ENCODE measurements at places on chromosomes 3 and 15.

DNA sequence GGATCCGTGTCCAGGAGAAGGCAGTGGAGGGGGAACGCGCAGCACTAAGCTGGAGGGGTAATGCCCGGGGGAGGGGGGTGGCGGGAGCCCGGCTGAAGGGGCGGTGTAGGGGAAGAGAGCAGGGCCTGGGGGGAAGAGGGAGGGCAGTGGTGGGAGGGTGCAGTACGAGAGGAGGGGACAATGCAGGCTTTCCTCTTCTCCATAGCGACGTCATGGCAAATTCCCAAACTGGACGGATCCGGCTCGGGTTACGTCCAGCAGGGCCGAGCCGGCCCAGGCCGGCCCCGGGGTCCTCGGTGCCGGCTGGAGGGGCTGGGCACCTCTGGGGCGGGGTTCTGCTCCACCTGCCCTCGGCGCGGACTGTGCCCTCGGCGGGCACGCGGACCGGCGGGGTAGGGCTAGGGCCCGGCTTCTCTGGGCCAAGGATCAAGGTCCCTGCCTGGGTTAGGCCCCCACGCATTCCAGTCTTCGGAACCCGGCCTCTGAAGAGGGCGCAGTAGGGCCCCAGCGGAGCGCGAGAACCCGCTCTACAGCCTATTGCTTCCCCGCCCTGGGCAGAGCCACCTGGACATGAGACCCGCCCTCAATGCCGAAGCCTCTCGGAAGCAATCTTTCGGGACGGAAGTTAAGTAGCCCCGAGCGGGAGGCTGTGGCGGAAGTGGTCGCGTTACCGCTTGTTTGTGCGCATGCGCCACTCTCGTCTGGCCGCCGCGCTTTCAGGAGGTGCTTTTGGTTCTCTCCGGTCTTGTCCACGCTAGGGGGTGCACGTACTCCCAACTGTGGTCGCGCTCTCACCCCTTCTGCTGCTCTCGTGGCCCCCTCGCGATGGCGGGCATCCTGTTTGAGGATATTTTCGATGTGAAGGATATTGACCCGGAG, 1.4 kb downstream of the POLR2H start:
- DNase-seq, result peak; percentile 96

- DNase-seq, result no peak
Observed at GRCh38 chr3:149199474-149199873, 22.2 kb downstream of the CP start.

DNA sequence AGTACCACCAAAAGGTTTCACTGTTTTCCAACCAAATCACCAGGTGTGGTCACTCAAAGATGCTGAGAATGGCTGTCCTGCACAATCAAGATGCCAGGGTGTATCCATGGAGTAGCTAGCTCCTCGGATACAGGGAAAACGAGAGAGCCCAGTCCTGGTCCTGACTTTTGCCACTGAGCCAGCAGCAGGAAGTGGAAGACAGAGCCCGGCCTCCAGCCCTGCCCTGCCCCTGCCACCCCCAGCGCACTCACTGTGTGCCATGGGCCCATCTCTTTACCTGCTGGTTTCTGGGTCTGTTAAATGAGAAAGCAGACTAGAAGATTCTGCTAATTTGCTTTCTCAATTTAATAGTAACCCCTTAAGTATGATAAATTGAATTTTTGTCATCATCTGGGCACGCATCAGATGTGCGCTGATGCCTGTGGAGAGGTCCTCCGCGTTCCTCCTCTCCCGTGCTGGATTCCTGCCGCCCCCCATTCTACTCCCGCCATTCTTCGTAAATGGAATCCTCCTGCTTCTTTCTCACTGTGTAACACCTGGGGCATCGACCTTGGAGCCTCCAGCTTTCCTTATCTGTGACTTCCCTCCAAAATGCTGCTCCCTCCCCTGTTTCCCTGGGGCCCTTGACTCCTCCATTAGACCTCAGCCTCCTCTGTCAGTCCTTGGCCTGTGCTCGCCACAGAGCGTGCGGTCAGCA, 18.0 kb downstream of the TNFAIP8L3 start:
- no peak for DNase-seq

GRCh38 chr3:61452535-61453090, 108.8 kb upstream of the PTPRG start:
- no peak for DNase-seq

GRCh38 chr3:72255791-72256559, 471.0 kb upstream of the PROK2 start:
- DNase-seq, result no peak

GRCh38 chr3:42036483-42036823, 54.7 kb upstream of the TRAK1 start:
- no peak for DNase-seq

GRCh38 chr3:158837240-158837639, 35.4 kb downstream of the MFSD1 start:
- no peak for DNase-seq

DNA sequence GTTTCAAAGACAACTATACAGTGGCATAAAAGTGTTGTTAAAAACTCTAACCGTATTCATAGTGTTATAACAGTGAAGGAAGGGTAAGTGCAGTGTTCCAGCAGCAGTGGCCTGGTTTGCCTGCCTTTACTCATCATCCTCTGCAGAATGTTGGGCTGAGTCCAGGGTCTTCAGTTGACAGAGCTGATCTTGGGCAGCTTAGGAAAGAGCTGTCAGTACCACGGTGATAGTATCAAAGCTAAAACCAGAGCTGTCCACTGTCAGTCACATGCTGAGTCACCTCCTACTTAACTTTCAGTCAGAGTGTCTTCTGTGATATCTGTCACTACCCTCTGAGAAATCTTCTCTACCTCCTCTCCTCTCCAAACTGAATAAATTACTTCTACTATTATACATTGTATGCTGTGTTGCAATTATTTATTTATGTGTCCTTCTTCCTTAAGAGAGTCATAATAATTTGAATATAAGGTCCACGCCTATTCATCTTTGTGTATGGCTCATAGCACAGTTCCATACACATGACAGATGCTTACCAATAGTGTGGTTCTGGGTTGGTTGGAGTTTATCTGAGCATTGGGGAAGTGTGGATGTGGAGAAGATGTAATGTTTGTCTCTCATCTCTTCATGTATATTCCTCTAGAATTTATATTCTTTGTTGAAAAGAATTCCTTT, 242.1 kb downstream of the ZIC1 start:
- DNase-seq, result no peak

DNA sequence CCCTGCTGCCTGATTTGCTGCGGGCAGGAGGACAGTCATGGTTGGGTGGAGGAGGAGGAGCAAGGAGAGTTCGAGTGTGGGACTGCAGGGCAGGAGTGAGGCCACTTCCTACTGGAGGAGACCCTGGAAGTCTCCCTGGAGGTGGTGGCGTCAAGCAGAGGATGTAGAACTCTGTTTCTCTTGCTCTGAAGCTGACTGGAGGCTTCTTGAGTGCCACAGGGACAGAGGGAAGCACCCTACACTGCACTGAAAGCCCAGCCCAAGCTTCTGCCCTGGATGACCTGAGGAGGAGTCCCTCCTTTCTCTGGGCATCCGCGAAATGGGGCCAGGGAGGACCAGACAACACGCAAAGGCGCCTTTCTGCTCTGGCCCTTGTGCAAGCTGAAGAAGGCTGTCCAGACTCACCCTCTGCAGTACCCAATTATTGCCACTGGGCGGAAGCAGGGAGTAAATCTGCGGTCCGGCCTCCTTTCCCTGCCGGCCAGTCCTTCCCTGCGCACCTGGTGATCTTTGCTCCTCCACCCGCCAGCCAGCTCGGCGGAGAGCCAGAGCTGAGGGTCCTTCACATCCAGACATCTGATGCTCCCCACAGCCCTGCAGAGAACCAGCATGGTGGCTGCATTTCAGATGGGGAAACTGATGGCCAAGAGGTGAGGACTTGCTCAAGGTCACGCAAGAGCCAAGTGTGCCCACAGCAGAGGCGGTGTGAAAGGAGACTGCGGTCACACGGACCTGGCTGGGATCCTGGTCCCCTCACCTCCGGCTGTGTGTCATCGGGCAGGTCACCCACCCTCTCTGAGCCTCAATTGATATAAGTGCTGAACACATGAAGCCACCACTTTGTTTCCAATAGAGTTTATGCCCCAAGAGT, 207.1 kb downstream of the TBC1D2B start:
- DNase-seq, result no peak

DNA sequence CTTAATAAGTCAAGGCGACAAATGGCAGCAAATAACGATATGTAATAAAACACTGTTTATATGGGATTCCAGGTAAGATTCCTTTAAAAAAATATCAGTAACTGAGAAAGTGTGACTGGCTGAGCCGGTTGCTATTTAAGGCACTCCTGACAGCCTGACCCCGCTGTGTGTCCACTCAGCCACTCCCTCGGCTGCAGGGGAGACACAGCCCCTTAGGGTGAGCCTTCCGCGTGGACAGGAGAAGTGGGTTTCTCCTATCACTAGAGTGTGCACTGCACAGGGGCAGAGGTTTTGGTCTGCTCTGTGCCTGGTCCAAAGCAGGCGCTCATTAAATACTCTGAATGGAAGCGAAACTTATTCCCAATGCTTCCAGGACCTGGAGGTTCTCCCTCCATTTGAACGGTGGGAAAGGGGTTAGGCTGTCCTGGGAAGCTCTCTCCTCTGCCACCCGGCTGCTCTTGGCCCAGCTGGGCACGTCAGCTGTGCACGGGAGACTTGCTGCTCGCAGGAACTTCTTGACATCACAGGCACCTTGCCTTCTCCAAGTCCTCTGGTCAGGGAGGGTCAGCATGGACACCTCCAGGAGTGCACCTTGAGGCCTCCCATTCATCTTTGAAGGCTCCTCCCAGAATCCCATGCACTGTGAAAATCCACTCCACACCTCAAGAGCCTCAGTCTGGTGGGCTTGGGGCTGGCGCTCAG, 43.3 kb upstream of the SLCO2A1 start:
- no peak for DNase-seq

DNA sequence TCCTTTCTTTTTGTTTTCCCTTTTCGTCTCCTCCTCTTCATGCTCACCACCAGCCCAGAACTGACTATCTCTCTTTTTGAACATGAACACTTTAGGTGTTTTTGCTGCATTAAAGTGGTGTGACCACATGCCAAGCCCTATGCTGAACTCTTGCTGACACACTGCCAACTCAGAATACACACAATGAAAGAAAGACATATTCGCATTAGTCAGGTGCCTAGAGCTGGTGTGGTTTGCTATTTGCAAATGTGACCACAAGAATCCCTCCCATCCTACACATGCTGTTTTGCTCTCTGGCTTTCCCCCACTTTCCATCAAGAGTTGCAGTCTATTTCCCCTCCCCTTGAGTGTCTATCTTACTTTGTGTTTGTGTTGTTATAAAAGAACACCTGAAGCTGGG, 967.8 kb upstream of the CFAP20DC start:
- DNase-seq, result no peak

GRCh38 chr3:167330993-167331785, 48.9 kb downstream of the ZBBX start:
- DNase-seq, result no peak

DNA sequence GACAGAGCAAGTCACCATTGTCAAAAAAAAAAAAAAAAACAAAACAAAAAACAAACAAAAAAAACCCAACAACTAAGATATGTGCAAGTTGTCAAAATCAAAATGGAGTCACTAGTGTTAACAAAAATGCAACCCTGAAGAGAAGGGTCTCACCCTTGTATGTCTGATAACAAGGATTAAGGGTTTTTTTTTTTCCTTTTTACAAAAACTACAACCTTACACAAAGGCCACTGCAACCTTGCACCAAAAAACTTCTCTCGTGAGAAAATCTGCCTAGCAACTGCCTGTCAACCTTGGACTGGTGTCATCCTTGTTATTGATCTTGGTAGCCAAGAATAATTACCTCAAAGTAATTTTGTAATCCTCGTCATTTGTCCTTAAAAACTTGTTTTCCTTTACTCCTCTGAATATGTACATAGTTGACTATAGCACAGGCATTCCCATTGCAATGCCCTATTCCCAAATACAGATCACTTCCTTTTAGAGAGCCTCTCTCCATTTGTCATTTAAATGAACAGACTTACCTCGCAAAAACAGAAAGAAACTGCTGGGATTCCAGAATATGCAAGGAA, 24.0 kb downstream of the TFRC start:
- DNase-seq, result no peak

- no peak for DNase-seq
Observed at GRCh38 chr3:58572634-58573230, 4.5 kb downstream of the FAM107A start.

GRCh38 chr3:195895078-195895860, 13.1 kb downstream of the TNK2 start:
- no peak for DNase-seq

DNA sequence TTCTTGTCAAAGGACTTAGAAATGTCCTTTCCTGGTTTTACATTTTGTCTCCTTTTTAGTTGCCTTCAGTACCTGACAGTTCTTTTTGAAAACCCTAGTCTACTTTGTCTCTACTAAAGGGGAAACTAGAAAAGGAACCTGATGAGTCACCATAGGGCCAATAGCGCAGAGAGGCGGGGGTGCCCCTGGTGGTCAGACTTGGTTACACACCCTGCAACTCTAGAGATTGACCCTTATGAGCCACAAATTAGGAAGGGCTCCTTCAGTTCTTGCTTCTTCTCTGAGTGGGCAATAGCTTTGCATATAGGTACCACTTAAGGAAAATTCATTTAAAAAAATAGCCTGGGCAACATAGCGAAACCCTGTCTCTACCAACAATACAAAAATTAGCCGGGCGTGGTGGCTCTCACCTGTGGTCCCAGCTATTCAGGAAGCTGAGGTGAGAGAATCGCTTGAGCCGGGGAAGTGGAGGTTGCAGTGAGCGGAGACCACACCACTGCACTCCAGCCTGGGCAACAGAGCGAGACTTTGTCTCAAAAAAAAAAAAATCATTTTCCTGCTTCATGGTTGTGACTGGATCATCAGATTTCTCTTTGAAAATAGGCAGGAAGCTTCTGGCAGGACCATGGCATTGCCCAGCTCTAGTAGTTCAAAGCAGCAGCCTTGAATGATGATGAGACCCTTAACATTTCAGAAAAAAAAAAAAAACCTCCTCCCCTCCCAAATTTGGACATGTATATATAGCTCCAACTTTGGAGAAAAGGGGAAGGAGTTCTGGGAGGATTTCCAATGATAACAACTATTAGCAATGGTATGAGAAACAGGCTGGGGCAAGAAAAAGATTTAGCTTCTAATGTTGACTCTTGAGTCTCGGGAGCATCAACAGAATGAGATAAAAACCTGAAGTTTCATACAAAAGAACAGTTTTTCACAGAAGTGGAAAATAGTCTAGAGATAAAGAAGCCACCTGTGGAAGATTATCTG, 45.2 kb upstream of the RASA2 start:
- peak; percentile 65 for DNase-seq

DNA sequence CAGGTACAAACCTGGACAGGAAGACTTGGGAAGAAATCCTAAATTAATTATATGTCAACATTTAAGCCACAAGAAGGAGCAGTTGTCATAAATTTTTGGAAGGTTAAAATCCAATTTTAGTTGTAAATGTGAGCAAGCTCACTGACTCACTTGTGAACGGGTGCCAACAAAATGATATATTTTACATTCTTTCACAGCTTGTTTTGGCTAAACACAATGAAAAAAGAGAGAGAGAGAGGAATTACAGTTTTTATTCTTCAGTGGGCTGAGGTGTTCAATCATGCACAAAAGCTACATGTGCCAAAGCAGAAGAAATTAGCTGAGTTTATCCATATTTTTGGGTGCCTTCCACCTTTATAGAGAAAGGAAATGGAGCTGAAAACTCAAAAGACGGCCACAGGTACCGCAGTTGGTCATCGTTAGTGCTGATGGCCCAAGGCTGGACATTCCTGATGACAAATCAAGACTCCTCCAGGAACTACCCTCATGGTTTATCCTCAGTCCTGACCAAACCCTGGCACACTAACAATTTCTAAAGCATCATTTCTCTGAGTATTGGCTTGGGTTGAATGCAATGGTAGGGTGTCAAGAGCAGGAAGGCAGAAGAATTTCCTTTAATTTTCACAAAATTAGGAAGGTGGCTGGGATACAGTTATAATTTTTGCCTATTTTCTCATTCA, 37.6 kb upstream of the WNT5A start:
- no peak for DNase-seq

- no peak for DNase-seq
Observed at GRCh38 chr3:40938591-40938990, 260.7 kb upstream of the CTNNB1 start.
